GM12892 (cell line): ENCODE measurements at places on chromosomes 16 and 17.

- no peak for DNase-seq
Measured at GRCh38 chr16:60902114-60902513, 1134.1 kb downstream of the CDH8 start.

DNA sequence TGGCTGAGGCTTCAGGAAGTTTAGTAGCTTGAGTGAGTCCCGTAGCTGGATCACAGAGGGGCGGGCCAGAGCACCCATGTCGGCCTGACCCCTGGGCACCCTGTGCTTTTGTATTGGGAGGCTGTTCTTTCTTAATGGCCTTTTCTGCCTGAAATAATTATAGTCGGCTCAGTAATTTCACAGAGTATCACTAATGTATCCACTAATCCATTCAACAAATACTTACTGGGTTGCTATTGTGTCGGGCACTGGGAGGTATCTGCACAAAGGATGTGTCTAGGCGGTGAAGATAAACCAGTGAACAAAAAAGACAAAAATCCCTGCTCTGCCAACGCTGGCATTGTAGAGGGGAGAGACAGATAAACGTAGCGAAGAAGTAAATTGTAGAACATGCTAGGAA is 318.6 kb downstream of the FOXL1 start:
- DNase-seq: no peak

- DNase-seq: no peak
Measured at GRCh38 chr17:81456798-81457197, 55.8 kb downstream of the ACTG1 start.

DNA sequence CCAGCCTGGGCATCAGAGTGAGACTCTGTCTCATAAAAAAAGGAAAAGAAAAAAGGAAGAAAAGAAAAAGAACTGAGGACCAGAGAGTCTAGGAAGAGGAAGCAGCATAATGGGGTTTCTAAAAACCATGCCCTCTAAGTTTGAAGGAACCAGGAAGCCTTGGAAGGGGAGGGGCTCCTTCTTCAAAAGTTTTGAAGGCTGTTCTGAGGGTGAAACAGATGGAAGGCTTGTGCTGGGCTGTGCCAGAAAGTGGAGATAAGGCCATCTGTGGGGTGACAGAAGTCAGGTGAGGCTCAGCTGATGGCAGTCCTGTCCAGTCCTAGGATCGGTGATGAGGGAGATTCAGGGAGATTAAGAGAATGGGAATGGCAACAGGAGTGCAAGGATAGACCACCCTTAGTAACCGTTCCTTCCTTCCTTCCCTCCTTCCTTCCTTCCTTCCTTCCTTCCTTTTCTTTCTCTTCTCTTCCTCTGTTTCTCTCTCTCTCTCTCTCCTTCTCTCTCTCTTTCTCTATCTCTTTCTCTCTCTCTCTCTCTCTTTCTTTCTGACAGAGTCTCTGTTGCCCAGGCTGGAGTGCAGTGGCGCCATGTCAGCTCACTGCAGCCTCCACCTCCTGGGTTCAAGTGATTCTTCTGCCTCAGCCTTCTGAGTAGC is 182.6 kb downstream of the NTN1 start:
- no peak for DNase-seq

- DNase-seq: no peak
Measured at GRCh38 chr17:38888842-38889241, 19.0 kb downstream of the LASP1 start.

DNA sequence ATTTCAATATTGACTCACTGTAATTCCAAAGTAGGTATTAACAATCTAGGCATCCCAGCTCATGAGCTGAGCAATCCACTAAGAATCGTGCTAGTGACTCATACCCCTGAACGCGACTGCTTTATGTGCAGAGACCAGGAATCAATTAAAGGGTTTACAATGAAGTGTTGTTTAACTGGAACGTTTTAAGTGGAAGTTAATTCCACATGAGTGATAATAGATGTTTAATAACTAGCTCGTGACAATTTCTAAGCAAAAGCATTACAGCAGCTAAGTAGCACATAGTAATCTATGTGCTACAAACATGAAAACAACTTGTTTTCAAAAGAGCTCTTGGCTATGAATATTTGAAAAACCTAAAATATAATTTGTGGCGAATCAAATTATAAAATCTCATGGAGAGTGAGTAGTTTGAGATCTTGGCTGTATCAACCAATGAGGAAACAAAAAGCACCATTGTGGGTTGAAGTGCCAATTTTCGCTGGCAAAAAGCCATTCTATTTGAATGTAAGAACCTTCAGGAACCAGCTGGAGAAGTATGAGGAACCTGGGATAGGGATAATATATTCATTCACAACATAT is 9.4 kb downstream of the GJC1 start:
- no peak for DNase-seq

DNA sequence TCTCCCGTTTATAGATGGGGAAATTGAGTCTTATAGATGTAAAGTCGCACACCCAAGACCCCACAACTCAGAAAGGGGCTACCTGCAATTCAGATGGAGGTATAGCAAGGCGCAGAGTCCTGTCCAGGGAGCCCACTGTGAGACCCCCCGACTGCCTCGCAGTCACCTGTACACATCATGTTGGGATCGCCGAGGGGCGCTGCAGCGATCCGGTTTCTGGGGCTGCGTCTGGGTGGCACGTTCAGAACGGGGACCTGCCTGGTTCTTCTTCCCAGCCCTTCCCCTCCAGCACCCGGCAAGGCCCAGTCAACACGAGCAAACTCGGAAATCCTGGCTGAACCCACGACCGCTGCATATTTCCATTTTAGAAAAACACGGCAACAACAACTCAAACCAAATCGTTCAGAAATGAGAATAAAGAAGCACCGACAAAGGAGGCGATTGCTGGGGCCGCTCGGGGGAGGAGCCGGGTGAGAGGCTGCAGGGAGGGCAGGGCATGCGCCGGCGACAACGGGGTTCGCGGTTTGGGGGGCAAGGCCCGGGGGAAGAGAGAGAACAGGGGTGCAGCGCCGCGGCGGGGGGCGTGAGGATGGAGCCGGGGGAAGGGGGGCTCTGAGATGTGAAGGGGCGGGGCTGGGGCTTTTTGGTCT is 643 bp downstream of the HSDL1 start:
- DNase-seq: peak; percentile 33

GRCh38 chr17:2402544-2402943 is 1.7 kb upstream of the MNT start:
- DNase-seq: no peak
